NCI-H774 (cell line): ENCODE measurements at places on chromosomes 4 and X.

- DNase-seq = no peak
Observed at GRCh38 chr4:37367901-37368300, 123.4 kb downstream of the NWD2 start.

GRCh38 chr4:26062215-26062614 lies 148.2 kb downstream of the SMIM20 start:
- no peak for DNase-seq

GRCh38 chrX:7062276-7062675 lies 85.2 kb upstream of the STS start:
- no peak for DNase-seq

DNA sequence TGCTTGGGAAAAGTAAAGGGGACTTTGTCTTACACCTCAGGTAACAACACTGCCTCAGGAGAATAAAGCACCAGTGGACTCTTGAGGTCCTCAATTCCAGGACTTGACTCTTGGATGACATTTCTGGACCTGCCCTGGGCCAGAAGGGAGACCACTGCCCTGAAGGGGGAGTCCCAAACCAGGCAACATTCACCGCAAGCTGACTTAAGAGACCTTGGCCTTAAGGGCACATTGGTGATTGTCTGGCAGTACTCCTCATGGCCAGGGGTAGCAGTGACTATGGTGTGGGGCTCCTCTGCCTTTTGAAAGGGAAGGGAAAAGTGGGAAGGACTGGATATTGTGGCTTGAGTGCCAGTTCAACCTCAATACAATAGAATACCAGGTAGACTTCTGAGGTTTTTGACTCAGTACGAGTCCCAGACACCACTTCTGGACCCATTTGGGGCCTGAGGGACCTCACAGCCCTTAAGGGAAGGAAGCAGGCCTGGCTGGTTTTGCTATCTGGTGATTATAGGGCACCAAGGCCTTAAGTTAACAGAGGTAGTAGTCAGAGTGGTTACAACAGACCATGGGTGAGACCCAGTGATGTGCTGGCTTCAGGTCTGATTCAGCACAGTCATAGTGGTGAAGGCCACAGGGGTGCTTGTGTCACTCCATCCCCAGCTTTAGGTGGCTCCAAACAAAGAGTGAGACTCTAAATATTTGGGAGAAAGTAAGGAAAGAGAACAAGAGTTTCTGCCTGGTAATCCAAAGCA lies 121.2 kb upstream of the TET2 start:
- DNase-seq = no peak

- no peak for DNase-seq
Observed at GRCh38 chr4:168028970-168029597, 63.3 kb upstream of the ANXA10 start.
